ENCODE measurements at places on chromosomes 6 and 20. TPM values are rescaled to one million over a fixed set of nuclear protein-coding genes. Genes with fewer than 3 reads are reported as not detected.

DNA sequence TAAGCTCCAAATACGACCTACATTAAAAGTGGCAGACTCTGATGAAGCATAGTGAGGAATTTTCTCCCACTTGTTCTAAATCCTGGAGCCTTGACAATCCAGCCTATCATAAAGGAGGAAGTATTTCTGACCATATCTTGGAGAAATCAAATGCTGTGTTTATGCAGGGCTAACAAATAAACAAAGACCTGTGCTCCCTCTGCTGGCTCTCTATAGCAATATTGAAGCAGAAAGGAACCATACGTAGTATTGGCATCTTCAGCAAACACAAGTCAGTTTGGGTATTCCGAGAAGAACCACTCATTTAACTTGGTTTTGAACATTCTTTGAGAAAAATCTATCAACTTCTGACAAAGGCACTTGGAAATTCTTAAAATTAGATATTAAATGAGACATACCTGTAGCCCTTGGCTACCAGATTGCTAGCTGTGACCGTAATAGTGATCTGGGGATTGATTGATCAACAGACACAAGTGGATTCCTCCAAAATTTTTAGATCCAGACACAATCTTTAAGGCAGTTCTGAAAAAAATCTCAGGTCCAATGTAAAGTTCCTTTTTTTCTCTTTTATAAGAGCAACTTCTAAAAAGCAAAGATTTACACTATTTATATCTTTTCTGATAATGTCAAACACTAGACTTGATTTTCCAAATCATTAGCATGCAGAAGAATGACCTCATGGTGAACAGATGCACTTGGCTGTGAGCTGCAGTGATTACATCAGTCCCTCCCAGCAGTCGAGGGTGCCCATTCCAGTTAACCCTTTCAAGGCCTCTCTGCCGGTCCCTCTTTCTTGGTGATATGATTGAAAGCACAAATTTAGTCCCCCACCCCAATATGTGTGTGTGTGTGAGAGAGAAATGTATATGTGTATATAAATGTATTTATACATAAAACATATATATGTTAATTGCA lies 40.2 kb downstream of the INSM1 start:
- H3K4me1 ChIP-seq, result no peaks in the 10 kb centered on the region
- DNase-seq, result no peak
- no peak overlapping the region for H3K4me3 ChIP-seq

DNA sequence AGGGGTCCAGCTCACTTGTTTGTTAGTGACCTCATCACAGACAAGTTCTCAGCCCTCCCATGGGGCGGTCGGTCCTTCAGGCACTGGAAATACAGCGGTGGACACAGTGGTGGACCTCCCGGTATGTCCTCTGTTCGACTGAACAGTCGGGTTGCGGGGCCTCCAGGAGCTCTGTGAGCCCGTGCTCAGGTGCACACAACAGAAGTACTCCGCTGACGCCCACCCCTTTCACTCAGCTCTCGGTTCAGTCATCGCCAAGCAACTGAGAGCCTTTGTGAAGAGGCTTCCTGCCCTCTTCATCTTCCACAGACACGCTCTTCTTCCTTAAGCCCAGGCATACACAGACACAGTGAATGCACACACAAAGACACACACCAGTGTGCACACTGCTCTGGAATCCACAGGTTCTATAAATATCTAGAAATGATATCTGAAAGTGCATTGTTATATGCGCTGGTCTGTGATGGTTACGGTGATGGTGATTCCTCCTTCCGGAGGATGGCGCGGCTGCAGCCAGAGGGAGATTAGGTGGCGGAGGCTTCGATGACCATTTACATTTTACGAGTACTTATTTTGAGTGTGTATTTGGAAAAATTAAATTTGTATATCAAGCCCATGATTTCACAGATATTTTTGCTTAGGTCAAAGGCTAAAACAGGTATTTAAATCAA lies 46.8 kb upstream of the BHLHE23 start:
- peak; percentile 27 for DNase-seq
- no peak overlapping the region for H3K27ac ChIP-seq
- no peaks in the 10 kb centered on the region for H3K27me3 ChIP-seq
- no peak overlapping the region for H3K4me3 ChIP-seq

GRCh38 chr20:48944663-48945297 lies 23.3 kb downstream of the ARFGEF2 start:
- no peaks in the 10 kb centered on the region for H3K4me1 ChIP-seq
- no peak overlapping the region for H3K27ac ChIP-seq
- 0 out of 2 replicates have a peak, but pooled peaks cover 11% of the 10 kb centered on the region for H3K36me3 ChIP-seq
- H3K27me3 ChIP-seq, result no peaks in the 10 kb centered on the region
- no peak overlapping the region for H3K4me3 ChIP-seq

DNA sequence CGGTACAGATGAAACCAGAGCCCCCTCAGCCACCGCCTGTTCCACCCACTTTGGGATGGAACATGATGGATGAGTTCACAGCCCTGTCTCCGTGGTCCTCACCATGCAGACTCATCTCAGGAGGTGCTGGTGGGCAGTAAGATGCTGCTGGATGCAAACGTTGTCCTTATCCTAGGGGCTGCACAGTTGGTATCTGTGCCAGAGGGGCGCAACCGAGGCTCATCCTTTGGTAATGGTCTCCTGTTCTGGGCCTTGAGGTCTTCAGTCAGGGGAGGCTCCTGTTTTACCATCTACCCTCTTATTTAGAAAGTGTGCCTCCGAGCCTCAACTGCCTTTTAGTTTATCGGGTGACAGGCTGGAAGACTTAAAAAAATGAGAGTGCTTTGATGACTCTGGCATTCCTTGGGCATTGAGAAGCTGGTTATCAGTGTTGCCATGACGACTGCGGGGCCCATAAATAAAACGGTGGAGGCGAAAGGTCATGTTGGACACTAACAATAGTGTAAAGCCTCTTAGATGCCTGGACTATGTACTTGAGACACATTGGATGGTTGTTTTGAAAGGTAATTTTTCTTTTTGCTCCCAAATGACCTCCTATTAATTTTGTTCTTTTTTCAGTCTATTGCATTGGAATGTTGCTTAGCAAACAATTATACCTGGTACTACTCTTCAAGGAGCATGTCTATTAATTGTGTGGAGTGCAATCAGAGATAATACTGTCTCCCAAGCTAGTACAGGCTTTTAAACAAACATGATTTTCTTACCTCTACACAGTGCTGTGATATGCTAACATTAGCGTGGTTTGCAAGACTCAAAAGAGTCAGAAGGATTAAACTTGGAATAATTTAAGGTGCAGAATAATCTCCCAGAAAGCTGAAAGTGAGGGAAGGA lies 74.2 kb upstream of the DSP start:
- H3K36me3 ChIP-seq, result no peaks in the 10 kb centered on the region
- no peak overlapping the region for H3K27ac ChIP-seq

GRCh38 chr6:115194981-115195638 lies 852.3 kb upstream of the HS3ST5 start:
- peaks cover 18% of the 10 kb centered on the region for H3K36me3 ChIP-seq
- H3K4me3 ChIP-seq, result no peak overlapping the region
- H3K27ac ChIP-seq, result no peak overlapping the region
- no peaks in the 10 kb centered on the region for H3K4me1 ChIP-seq
- DNase-seq, result no peak

Gene ACSS1
- total RNA-seq, result 0.61 TPM
